ENCODE measurements at places on chromosomes 2 and 18. TPM values are rescaled to one million over a fixed set of nuclear protein-coding genes. Genes with fewer than 3 reads are reported as not detected.

The ERMN gene
- total RNA-seq: 0.31 TPM

The EML6 gene
- total RNA-seq: 23.8 TPM

The IL1R1 gene
- total RNA-seq: 0.31 TPM

The PTH2R gene
- 2.8 TPM for total RNA-seq

The SP100 gene
- 4.4 TPM for total RNA-seq

The CRYBA2 gene
- not detected for total RNA-seq

The ZNF519 gene
- total RNA-seq: 102 TPM

The CCBE1 gene
- total RNA-seq: 57.6 TPM
